ENCODE measurements at places on chromosomes 4 and X.

DNA sequence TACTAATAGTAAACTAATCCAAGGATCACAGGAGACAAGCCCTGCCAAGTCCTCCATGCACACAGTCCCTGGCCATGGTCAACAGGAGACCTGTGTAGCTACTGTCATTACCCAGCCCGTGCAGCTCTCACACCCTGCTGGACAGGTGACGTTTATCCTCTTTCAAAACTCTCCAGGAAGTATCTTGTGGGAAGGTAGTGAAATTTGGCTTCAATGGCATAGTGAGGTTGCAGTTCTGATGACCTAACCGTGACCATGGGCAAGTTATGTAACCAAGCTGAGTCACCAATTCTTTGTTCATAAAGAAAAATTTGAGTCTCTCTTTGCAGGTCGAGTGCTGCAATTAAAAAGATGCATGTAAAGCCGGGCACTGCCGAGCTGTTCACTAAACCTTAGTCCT, 11.3 kb upstream of the SLC2A9 start:
- DNase-seq: peak; percentile 61

GRCh38 chr4:110196871-110197528, 1.4 kb downstream of the ELOVL6 start:
- no peak for DNase-seq

- DNase-seq: no peak
These were observed 55.9 kb downstream of the FHDC1 start for GRCh38 chr4:152992027-152992426.

- DNase-seq: peak; percentile 61
These were observed 45.9 kb downstream of the HMGB2 start for GRCh38 chr4:173288296-173288695.

- DNase-seq: no peak
These were observed 48.0 kb downstream of the USP46 start for GRCh38 chr4:52611030-52611555.

DNA sequence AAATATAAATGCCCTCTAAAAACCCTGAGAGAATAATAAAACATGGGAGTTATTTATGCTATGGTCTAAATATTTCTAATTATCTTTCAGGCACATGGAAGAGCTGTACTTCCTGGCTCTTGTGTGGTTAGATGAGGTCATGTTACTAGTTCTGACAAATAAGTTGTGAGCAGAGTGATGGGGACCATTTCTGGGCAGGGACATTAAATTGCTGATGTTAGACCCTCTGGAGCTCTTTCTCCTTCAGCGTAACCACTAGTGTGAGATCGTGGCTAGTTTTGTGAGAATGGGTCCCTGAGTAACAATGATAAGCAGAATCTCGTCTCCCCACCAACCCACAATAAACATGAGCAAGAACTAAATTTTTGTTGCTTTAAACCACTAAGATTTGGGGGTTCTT, 108.0 kb downstream of the MAML3 start:
- no peak for DNase-seq

DNA sequence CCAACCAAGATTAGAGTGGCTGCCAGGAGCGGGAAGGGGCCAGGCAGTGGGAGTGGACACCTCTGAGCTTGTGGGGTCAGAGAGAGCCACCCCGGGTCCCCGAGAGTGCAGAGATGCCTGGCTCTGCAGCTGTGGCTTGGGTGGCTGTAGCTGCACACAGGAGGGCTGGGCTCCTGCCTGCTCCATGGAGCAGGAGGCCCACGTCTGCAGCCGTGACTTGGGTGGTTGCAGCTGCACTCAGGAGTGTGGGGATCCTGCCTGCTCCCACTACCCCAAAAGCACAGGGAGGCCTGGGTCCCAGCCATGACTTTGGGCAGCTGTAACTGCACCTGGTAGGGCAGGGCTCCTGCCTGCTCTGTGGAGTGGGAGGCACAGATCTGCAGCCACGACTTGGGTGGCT, 28.7 kb upstream of the DIPK2B start:
- no peak for DNase-seq

- no peak for DNase-seq
These were observed 18.6 kb downstream of the PALLD start for GRCh38 chr4:168515222-168516011.

DNA sequence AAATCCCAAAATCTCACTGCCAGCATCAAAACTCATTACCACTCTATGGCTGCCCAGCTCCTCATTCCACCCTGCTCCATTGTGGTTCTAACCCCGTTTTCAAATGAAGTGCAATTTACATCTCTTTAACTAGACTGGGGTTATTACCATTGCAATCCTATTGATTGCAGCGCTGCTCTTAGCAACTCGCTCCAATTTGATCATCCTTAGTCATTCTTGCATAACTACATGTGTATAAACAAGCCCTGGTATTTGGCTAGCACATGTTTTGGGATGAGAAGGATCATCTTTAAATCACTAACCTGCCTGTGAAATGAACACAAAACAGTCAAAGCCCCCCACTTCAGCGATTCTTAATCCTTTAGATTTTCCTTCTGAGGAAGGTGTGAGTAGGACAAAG, 340.1 kb upstream of the PPARGC1A start:
- peak; percentile 7 for DNase-seq

DNA sequence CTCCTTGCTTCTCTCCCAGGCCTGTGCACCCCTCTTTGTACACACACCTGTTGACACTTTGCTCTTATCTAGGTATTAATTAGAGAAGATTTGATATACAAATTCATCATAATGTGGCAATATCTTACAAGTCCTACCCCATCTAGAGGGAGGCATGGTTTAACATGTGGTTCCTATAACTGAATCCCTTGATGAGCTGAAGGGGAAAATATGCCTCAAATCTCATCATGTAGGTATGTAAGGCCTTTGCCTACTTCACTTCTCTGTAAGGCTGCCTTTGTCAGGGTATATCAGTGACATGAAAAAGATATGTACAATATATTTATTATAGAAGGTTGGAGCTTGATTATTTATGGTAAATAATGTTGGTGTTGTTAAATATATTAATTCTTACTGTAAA, 31.9 kb downstream of the HTR2C start:
- no peak for DNase-seq

- DNase-seq: no peak
These were observed 373.6 kb downstream of the MID1IP1 start for GRCh38 chrX:39174772-39175417.

GRCh38 chrX:109704563-109704962, 28.5 kb downstream of the ACSL4 start:
- DNase-seq: no peak

- DNase-seq: peak; percentile 33
These were observed 203.0 kb downstream of the AFAP1 start for GRCh38 chr4:7736436-7737267.

GRCh38 chrX:45794995-45795337, 594.3 kb upstream of the DIPK2B start:
- DNase-seq: no peak

- DNase-seq: peak; percentile 40
These were observed 17.7 kb downstream of the IL15 start for GRCh38 chr4:141654098-141654497.

GRCh38 chr4:165369522-165369921, 9.3 kb upstream of the CPE start:
- no peak for DNase-seq

DNA sequence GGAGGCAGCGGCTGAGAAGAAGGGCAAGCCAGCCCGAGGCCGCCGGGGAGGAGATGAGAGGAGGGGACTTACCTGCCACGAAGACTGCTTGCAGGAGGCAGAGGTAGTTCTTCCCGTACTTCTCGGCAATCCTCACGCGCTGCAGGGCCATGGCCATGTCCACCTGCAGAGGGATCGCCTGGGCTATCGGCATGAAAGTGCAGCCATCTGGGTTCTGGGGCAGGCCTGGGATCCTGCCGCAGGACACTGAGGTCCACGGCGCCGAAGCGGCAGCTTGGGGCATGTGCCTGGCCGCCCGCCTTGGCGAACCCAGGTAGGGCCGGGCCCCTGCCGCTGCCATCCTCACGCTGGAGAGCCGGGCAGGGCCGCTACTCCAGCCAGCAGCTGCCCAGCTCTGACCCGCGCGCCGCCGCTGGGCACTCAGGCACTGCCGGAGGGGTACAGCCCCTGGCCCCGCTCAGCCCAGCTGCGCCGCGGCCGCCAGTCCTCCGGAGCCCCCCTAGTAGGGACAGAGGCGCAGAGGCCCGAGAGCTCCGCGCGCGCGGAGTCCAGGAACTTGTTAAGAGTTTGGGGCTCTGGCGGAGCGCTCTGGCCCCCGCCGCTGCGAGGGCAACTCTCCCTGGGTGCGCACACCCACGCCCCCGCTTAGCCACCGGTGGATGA, 16.0 kb downstream of the MCF2 start:
- DNase-seq: peak; percentile 3

- no peak for DNase-seq
These were observed 134.4 kb downstream of the DDX53 start for GRCh38 chrX:23134136-23134535.

DNA sequence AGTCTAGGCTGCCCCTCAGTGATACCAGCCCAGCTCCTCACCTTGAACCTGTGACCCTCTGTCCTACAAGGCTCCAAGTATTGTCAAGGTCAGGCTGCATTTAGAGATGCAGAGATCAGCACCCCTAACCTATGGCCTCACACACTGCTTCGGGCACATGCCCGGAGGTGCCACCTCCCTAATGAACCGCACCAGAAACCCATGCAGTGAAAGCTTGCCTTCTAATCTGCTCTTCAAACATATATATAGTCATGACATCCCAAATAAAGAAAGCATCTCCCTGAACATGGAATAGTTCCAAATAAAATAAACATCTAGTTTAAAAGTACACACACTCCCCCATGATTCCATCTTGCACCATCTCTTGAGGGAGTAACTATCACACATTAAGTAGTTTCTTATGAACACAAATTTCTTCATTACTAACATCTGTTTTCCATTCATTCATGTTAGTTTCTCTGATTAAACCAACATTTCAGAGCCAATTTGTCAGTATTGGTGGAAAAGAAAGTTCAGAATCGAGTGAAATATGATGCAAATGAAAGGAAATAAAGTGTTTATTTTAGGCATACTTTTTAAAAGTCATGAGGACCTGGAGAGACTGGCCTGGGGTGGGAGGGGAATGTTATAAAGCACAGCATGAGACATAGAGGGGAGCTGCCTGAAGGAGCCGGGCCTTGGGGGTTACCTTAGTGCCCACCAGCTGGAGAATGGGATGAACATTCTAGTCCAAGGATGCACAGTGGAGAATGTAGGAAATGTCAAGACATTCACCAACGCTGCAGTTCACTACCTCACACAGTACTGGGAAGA, 19.2 kb downstream of the CC2D2A start:
- DNase-seq: peak; percentile 57

Data from EL (cell line).